ENCODE measurements at places on chromosomes 1 and 21.

- DNase-seq: no peak
These were observed 20.9 kb upstream of the LY9 start for GRCh38 chr1:160774886-160775719.

- DNase-seq: no peak
These were observed 36.1 kb downstream of the CCDC185 start for GRCh38 chr1:223429313-223429731.

- no peak for DNase-seq
These were observed 23.1 kb downstream of the CLDN14 start for GRCh38 chr21:36456729-36457414.

DNA sequence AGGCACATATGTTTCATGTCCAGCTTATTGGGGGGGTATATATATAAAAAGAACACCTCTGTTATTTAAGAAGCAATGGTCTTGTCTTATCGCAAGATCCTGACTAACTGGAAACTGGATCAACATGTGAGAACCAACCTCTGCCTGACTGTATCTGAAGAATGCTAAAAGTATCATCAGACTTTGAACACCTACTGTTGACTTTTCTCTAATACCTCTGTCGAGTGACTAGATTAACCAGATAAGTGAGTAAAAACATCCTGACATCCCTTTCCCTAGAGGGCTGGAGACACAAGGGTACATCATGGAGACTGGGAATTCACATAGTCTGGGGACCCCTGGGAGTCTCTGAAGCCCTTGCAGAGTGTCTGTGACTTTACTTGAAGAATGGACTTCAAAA is 26.3 kb upstream of the PIGC start:
- DNase-seq: no peak

DNA sequence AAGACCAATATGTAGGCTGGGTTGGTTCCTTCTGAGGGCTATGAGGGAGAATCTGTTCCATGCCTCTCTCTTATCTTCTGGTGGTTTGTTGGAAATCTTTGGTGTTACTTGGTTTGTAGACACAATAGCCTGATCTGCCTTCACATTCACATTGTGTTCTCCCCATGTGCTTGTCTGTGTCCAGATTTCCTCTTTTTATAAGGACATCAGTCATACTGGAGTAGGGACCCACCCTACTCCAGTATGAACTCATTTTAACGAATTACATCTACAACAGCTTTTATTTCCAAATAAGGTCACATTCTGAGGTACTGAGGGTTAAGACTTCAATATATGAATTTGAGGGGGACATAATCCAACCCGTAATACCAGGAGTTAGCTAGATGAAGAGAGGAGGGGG is 75.9 kb downstream of the DISP1 start:
- DNase-seq: no peak

DNA sequence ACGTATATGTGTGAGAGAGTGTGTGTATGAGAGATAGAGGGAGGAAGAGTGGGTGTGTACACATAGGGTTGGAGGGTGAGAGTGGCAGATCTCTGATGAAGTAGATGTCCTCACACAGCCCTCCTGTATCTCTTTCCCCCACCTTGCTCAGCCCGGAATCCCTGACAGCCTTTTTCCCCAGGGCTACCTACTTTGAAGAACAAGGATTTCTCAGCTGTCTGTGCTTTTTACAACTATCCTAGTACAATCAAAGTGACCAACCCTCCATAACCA is 29.1 kb upstream of the CADM3 start:
- DNase-seq: no peak

- DNase-seq: no peak
These were observed 11.4 kb downstream of the FLG2 start for GRCh38 chr1:152348447-152348846.

GRCh38 chr21:45060675-45061311 is 13.6 kb upstream of the ADARB1 start:
- no peak for DNase-seq

DNA sequence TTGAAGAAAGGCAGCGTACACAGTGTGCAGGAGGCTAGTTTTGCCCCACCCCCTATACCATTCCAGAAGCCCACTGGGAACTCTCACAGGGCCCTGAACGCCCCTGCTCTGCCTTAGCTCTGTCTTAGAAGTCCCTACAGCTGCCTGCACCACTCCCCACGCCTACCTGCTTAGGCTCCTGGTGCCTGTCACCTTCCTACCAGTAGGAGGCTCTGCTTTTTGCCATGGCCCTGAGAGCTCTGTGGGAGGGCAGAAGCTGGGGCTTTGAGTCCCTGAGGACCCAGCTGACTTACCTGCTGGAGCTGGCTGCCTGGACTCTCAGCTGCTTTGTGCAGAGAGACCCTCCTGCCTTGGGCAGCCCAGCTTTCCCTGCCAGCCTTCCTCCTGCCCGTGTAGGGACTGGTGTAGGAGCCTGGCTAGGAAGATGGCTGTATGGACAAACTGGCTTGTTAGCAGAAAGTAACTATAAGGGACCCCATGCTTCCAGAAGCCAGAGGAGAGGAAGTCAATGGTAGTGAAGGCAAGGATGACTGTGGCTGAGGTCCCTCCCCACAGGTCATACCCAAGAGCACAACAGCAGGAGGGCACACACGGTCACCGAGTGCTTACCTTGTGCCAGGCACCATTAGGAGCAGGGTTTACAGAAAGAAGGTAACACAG is 9.8 kb upstream of the CELSR2 start:
- DNase-seq: peak; percentile 27

DNA sequence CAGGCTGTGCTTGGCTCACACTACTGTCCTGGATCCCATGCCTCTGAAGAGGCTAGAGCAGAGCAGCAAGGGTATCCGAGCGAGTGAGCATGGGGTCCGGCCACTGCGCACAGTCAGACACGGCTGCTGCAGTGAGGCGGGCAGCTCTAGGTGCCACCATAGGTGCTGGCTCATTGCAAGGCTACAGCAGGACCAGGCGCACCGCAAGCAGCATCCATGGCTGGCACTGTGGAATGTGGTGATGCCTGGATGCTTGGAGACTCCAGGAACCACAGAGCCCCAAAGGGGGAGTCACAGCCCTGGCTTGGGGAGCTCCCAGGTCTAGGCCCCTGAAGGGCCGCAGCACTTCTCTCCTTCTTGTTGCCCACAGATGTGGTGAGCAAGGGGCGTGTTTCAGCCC is 47.2 kb downstream of the ATP6V1G3 start:
- DNase-seq: no peak

- DNase-seq: no peak
These were observed 86.4 kb downstream of the PAX7 start for GRCh38 chr1:18716785-18717678.

GRCh38 chr1:192552760-192553191 is 22.8 kb upstream of the RGS1 start:
- no peak for DNase-seq

DNA sequence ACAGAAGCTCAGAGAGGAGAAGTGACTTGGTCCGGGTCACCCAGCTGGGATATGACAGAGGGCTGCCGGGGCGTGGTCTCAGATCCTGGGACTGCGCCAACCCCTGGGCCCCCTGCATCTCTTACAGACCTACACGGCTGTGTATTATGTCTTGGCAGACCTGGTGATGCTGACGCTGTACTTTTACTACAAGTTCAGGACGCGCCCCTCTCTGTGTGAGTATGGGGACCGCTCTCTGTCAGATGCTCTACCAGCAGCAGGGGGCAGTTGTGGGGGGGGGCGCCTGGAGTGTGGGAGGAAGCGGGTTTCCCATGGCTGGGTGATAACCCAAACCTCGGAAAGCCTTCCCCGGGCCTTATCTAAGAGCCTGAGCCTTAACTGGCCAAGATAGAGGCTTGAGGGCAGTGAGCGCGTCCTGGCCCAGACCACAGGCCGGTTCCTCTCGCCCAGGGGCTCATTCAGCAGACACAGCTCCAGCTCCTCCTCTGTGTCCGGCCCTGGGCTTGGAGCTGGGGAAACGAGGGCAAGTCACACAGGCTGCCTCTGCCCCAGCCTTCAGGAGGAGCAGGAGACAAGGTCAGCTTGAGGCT is 13.3 kb downstream of the SLC66A1 start:
- no peak for DNase-seq

GRCh38 chr1:10624256-10625050 is 149.7 kb downstream of the PEX14 start:
- no peak for DNase-seq

DNA sequence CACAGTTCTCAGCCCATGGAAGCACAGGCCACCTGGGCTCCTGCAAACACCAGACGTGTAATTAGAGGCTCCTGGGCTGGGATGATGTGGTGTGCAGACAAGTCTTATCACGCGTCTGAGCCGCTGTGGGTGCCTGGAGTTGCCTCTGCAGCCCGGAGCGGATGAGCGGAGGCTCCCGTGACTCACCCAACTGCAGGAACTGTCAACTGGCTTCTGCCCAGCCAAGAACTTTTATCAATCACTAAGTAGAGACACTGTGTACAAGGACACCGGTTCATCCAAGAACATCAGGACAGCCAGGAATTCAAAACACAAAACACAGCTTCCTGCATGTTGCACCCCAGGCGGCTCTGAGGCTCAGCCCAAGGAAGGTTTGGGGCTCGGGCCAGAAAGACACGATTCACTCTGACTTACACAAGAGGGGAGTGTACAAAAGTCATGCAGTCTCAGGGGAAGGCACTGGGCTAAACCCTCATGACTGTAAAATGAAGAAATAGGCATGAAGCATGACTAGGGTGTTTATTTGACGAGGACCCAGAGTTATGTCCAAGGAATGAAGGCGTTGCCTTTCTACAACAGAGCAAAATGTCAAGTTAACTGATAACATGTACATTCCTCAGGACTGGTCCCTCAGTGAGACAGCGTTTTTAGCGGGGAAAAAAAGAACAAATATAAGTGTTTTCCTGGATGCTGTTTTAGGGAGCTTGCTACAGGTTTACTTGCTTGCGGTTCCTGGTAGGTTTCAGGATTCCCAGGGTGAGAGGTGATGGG is 21.1 kb downstream of the ERRFI1 start:
- DNase-seq: no peak

- DNase-seq: no peak
These were observed 6.5 kb downstream of the AIRE start for GRCh38 chr21:44291936-44292811.

- DNase-seq: no peak
These were observed 8.6 kb downstream of the TNFRSF18 start for GRCh38 chr1:1197551-1198422.

DNA sequence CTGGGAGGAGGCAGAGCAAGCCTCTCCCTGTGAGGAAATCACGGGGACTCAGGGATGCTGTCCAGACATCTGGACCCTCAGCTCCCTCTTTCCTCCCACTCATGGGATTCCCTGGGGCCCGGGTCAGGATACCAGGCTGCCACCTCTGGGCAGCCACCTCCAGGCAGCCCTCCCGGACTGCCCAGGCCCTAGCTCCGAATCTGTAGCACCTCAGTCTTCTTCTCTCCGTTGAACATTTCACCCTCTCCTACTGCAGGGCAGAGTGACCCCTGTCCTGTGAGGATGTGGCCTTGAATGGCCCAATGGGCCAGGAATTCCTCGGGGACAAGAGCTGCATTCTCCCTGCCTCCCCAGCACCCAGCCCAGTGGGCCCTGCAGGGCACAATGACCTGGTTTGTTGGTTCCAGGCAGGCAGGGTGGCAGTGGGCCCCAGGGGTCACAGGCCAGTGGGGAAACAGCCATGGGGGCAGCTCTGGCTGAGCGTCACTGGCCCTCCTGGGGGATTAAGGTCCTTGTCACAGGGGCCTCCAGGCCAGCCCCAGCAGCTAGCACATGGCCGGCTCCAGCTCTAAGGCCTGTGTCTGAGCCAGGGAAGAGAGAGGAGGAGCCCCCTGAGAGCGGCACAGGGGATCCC is 9.5 kb upstream of the TTC34 start:
- DNase-seq: no peak

- DNase-seq: no peak
These were observed 165.4 kb upstream of the DPT start for GRCh38 chr1:168894397-168894903.

DNA sequence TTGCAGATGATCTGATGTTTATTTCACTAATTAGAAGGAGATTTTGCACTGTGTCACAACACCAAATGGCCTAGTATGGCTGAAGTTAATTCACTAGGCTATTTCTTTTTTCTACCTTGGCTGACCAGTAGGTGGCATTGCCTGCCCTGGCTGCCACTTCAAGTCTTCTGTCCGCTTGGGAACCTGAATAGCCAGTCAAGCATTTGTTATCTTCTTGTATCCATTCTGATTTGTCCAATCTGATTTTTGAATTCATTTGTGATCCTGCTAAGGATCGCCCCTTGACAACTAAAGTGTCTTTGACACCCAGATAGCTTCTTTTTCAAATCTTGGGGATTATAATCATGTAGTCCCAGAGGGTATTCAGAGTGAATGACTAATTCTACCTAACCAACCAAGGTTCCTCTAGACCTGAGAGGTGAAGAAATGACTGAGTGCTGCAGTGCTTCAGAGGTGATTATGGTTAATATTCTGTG is 99.4 kb downstream of the GIPC2 start:
- peak; percentile 32 for DNase-seq

DNA sequence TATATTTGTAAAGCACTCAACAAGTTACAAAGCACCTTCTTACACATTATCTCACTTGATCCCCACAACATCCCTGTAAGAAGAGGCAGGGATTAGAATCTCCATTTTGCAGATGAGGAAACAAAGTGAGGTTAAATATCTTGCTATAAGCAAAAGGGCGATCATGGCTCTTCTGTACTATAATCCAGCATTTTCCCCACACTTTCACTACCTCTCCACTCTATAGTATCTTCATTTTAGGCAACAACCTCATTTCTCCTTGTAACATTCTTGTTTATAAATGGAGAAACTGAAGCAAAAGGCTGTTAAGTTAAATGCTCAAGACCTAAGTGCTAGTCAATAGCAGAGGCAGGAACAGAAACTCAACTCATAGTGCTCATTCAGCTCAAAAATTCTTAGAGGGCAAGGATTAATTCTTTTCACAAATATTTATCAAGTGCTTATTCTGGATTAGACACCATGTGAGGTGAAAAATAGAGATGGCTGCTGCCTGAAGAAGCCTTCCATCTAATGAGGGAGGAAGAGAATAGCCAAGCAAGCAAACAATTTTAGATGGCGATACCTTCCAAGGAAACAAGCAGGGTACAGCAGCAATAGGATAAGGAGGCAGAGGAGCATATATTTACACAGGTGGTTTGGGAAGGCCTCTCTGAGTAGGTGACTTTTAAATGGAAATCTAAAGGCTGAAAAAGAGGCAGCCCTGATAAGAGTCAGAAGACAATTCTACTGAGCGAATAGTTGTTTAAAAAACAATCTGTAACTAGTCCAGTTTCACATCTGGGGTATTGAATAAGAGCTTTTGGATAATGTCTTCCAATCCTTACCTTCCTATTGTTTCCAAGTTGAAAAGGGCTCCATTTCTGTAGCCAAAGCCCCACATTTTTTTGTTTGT is 3.5 kb downstream of the ERRFI1 start:
- no peak for DNase-seq

DNA sequence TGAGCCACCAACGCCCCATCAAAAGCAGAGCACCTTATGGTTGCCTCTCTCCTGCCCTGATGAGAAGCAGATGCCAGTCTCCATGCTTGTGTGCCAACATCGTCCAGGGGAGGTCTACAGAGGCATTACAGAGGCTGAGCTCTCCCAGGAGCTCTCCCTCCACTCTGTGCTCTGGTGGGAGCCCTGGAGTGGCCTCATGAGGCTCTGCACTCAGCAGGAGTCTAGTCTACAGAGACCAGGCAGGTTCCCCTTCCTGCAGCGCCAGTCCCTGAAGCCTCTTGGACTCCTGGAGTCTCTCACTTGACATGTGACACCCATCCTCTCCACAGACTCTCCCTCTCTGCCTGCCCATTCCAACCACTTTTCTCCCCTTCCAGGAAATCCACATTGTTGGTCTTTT is 3.4 kb downstream of the DCST1 start:
- DNase-seq: no peak

Measured in stimulated activated CD4-positive, alpha-beta T cell treated with anti-CD3 and anti-CD28 coated beads, Interleukin-2, amount 100 ng/mL, for 24 hours (primary cell).